Stimulated activated CD8-positive, alpha-beta memory T cell treated with anti-CD3 and anti-CD28 coated beads, Interleukin-4, amount 100 ng/mL, for 1 hour (primary cell): ENCODE measurements at places on chromosomes 7 and 10.

- DNase-seq: no peak
These were observed 14.6 kb upstream of the PWWP2B start for GRCh38 chr10:132382231-132382922.

GRCh38 chr7:137987563-137987962 is 14.3 kb downstream of the CREB3L2 start:
- no peak for DNase-seq

DNA sequence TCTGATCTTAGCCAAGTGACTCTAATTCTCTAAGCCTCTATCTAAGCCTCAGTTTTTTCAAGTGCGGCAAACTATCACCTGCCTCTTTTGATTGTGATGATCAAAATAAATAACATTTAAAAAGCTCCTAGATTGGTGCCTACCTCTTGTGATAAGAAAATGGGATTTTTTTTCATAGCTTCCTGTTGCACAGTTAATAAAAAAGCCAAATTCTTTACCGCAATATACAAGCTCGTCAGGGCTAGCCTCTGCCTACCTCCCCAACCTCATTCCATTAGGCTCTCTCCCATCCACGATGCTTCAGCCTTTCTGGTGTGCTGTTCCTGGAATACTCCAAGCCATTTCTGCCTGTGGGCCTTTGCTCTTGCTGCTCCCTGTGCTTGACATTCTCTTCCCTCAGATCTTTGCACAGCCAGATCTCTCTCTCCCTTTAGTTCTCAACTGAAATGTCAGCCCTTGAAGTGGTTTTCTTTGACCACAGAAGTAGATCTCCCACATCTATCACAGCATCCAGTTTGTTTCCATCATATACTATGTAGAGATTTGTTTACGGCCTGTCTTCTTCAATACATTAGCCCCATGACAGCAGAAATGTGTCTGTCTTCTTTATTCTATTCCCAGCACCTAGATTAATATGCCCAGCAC is 48.8 kb downstream of the SFR1 start:
- no peak for DNase-seq

DNA sequence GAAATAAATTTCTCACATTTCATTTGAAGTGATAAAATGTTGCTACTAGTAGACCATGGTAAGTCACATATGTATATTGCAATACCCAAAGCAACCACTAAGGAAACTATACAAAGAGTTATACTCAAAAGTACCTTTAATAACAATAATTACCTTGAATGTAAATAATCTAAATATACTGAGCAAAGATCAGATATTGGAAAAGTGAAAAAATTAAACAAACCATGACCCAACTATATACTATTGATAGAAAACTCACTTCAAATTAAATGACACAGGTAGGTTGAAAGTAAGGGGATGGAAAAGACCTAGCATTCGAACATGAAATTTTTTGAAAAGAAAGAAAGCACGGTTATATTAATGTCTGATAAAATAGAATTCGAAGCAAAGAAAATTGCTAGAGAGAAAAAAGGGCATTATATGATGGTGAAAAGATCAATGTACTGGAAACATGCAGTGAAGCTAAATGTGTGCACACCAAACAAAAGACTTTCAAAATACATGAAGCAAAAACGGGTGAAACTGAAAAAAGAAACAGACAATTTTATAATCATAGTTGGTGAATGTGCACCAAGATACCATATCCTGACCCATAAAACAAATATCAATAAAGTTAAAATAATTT is 29.1 kb downstream of the TFPI2 start:
- DNase-seq: no peak

DNA sequence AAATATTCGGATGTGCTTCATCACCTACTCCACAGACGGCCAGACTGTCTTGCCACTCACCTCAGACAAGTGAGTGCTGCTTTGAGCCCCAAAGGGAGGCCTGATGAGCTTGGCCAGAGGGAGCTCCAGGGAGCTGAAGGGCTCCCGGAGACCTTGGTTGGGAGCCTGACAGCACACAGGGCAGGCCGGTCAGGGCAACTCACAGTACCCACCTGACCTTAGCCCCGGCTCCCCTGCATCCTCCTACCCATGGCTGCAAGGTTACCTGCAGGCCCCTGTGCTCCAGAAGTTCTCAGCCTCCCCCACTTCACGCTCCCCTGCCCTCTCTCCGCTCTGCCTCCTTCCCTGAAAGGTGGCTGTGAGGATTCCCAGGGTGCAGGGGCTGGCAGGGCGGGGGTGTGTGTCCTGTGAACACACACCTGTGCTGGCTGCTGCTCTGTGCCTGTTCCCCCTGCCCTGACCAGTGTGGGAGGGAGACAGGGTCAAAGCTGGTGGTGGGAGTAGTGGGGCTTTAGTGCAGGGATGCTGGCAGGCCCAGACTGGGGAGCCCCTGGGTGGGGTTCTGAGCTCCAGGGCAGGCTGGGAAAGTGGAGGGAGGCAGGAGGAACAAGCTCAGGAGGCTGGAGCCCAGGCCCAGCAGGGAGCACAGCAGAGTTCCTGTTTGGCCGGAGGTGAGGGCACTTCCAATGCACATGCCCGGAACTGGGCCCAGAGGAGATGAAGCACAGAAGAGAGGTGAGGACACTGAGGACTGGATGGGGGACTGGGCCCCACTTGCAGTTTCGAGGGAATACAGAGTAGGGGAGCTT is 7.2 kb downstream of the ANTXRL start:
- no peak for DNase-seq

DNA sequence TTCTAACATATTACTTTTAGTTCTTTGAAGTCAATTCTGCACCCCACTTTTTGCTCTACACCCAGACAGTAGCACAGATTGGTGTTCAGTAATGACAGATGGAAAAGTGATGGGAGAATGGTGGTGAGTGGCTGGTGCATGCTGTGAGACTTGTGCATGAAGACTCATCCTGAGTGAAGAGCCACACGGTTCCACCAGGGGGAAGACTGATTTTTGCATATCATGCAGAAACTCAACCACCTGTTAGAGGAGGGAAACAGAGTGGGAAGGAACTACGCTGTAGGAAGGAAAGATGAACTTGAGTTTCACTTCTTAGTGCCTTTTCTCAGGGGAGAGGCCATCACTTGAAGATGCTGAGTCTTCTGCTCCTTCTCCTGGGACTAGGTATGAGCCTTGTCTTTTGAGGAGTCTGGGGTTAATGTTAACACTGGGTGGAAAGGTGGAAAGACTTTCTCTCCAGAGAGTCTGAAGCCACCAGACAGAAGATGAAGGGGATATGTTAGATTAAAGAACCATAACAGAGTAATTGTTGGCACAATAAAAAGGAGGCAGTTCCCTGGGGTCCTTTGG is 9.3 kb upstream of the PRSS1 start:
- DNase-seq: no peak

- no peak for DNase-seq
These were observed 85.4 kb downstream of the MKX start for GRCh38 chr10:27660268-27660667.

DNA sequence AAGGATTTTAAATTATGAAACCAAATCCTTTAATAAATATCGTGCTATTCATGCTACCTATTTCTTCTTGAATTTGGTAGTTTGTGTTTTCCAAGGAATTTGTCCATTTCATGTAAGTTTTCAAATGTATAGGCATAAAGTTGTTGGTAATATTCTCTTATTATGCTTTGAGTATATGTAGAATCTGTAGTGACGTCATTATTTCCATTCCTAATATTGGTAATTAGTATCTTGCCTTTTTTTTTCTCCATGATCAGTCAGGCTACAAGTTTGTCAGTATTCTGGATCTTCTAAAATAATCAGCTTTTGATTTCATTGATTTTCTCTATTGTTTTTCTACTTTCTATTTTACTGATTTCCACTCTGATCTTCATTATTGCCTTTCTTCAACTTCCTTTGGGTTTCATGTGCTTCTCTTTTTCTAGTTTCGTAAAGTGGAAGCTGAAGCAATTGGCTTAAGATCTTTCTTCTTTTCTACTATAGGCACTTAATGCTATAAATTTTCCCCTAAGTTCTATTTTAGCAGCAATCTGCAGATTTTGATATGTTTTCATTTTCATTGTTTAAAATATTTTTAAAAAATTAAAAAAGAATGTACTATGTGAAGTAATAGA is 156.5 kb upstream of the HDAC9 start:
- DNase-seq: no peak

- DNase-seq: no peak
These were observed 6.9 kb downstream of the CDHR1 start for GRCh38 chr10:84201244-84201606.

GRCh38 chr10:50260791-50261281 is 9.5 kb upstream of the ASAH2 start:
- DNase-seq: no peak

DNA sequence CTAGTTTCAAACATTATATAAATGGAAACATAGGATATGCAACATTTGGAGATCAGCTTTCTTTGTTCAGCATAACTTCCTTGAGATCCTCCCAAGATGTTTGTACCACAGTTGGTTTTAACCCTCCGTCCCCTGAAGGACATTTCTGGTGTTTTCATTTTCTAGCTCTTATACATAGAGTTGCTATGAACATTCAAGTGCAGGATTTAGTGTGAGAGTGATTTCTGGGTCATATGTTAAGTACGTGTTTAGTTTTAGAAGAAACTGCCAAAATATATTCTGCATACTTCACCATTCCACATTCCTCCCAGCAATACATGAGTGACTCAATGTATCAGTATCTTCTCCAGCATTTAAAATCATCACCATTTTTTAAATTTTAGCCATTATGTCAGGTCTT is 588.7 kb upstream of the PFKP start:
- no peak for DNase-seq

DNA sequence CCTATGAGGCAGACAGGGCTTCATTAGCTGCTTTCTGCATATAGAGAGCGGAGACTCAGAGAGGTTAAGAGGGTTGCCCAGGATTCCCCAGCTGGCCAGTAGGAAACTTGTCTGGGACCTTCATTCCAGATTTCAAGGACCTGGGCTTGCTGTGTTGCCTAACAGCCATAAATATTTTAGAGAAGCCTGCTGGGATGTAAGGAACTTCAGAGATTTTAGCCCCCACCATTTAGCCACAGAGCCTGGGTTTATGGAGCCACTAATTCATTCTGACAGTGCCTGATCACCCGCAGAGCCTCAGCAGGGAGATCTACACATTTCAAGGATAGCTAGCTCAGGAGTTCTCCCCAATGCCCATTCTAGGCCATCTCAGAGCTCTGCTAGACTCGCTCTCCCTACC is 56.6 kb upstream of the TRUB1 start:
- no peak for DNase-seq

DNA sequence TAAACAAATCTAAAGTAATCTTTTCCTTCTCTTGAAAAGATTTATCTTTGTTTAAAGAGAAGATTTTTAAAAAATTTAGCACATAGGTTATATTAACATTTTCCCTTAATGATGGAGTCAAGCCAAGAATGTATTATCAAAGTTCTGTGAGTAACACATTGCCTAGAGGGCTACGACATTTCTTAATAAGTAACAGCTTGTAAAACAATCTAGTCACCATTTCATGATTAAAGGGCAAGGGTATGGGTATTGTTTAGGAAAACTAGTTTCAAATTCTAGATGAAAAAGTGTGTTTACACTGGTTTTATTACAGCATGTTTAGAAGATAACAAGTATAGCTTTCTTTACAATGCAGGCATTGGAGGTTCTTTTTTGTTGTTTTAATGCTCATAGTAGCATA is 28.6 kb upstream of the LAMB4 start:
- no peak for DNase-seq

GRCh38 chr7:3386423-3387190 is 85.6 kb downstream of the SDK1 start:
- no peak for DNase-seq

GRCh38 chr7:119472408-119473038 is 800.5 kb upstream of the KCND2 start:
- no peak for DNase-seq

- no peak for DNase-seq
These were observed 19.6 kb downstream of the SRI start for GRCh38 chr7:88200261-88200660.

GRCh38 chr10:103947799-103948516 is 19.0 kb upstream of the SLK start:
- DNase-seq: no peak

DNA sequence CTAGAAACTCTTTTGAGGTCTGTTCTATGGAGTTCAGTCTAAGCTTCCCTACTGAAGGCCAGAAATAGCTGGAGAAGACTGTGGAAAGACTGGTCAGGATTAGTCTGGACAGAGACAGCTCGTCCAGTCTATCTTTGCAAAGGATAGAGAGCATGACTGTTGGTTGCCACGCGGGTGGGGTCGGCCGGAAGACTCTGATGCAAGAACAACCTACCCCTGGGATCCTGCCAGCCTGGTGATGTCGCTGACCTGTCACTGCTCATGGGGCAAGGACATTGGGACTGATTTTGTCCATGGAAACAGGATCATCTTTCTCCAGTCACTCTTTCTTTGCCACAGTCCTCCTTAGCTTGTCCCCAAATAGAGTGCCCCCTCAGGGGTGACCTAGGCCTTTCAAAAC is 337.6 kb upstream of the NPSR1 start:
- DNase-seq: no peak

GRCh38 chr10:132188331-132188730 is 1.6 kb downstream of the DPYSL4 start:
- DNase-seq: no peak

DNA sequence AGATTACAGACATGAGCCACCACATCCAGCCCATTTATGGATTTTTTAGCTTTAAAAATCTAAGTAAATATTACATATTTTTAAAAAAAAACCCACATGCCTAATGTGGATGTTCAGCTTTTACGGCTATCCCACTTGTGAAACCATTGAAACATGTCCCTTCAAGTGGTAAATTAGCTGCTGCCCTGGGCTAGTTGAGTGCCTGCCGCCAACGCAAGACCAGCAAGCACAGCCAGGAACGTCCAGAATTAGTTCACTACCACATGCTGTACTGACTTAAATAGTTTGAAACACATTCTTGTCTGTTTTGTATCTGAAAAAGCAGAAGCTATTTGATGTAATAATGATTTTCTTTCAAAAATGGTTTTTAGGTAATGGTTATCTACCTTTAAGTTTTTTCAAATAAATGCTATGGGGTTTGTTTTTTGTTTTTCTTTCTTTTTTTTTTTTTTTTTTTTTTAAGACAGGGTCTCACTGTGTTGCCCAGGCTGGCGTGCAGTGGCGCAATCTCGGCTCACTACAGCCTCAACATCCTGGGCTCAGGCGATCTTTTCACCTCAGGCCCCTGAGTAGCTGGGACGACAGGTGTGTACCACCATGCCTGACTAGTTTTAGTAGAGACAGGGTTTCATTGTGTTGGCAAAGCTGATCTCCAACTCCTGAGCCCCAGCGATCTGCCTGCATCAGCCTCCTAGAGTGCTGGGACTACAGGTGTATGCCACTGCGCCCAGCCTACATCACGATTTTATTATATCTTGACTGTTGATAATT is 57.0 kb downstream of the KLRG2 start:
- no peak for DNase-seq

- DNase-seq: no peak
These were observed 34.7 kb downstream of the ENTPD7 start for GRCh38 chr10:99693933-99694583.

GRCh38 chr7:75045881-75046280 is 27.7 kb downstream of the RCC1L start:
- no peak for DNase-seq

- no peak for DNase-seq
These were observed 28.3 kb upstream of the FIS1 start for GRCh38 chr7:101273206-101273605.
